T-helper 2 cell treated with Interferon-gamma antibody and Interleukin-4, amounts not matched to agents 100 ng/mL and 5 ng/mL, for 36 hours (primary cell): ENCODE measurements at places on chromosomes 11 and 22. TPM values are rescaled to one million over a fixed set of nuclear protein-coding genes. Genes with fewer than 3 reads are reported as not detected.

The RAG1 gene
- total RNA-seq, result 0.09 and 0.18 TPM in 2 replicates

The DERL3 gene
- total RNA-seq, result 12.5 and 15.0 TPM in 2 replicates

The LRRC32 gene
- total RNA-seq, result 10.8 and 11.4 TPM in 2 replicates

The SYT13 gene
- not detected in 2 replicates for total RNA-seq

The HTR3A gene
- not detected in 2 replicates for total RNA-seq

The CLTCL1 gene
- total RNA-seq, result 0.84 and 1.0 TPM in 2 replicates

The HOATZ gene
- not detected in 2 replicates for total RNA-seq

The FAM76B gene
- 46.4 and 50.7 TPM in 2 replicates for total RNA-seq

The LTO1 gene
- 27.6 and 27.8 TPM in 2 replicates for total RNA-seq

The IGLL1 gene
- total RNA-seq, result 2.0 and 3.4 TPM in 2 replicates

The KRTAP5-9 gene
- total RNA-seq, result 0.18 and 0.39 TPM in 2 replicates

The F2 gene
- total RNA-seq, result 0.20 TPM in 1 of 2 replicates, not detected in the other
